ENCODE measurements at places on chromosomes 1 and 21. TPM values are rescaled to one million over a fixed set of nuclear protein-coding genes. Genes with fewer than 3 reads are reported as not detected.
A peak's percentile ranks its signal among the peaks of the same experiment; 100 is the strongest.

GRCh38 chr1:9249534-9250410 is 15.2 kb downstream of the H6PD start:
- DNase-seq: peak; percentile 42

DNA sequence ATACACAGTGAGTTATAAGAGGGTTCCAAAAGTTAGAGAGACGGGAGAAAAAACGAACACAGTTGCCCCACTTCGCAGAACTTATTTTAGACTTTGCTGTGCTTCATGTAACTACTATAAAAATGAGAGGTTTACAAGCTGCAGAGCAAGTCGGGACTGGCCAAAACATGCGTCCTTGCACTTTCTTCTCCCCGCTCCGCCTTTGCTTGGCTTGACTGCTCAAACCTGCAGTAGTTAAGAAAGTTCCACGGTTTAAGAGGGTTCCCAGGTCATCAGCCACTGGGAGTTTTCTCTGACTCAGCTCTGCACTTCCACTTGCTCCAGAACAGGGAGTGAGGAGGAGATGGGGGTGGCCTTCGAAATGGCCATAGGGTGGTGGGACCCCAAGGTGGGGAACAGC is 36.2 kb downstream of the CLIC6 start:
- DNase-seq: no peak

GRCh38 chr1:101756411-101756810 is 240.3 kb downstream of the OLFM3 start:
- no peak for DNase-seq

DNA sequence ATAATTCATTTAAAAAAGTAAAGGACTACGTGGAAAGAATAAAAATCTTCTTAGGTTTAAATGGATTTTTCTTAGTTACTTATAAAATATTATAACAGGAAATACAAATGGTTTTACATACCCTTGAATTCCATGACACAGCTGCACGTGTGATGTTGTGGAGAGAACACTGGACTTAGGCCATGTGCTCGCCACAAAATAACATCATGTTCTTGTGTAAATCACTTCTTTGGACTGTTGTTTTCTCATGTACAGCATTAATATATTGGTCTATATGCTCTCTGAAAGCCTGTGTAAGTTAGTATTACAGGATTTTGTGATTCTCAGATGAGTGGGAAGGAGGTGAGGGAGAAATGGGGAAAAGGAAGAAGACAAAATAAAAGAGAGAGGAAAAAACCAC is 228.2 kb downstream of the DNM3 start:
- no peak for DNase-seq

DNA sequence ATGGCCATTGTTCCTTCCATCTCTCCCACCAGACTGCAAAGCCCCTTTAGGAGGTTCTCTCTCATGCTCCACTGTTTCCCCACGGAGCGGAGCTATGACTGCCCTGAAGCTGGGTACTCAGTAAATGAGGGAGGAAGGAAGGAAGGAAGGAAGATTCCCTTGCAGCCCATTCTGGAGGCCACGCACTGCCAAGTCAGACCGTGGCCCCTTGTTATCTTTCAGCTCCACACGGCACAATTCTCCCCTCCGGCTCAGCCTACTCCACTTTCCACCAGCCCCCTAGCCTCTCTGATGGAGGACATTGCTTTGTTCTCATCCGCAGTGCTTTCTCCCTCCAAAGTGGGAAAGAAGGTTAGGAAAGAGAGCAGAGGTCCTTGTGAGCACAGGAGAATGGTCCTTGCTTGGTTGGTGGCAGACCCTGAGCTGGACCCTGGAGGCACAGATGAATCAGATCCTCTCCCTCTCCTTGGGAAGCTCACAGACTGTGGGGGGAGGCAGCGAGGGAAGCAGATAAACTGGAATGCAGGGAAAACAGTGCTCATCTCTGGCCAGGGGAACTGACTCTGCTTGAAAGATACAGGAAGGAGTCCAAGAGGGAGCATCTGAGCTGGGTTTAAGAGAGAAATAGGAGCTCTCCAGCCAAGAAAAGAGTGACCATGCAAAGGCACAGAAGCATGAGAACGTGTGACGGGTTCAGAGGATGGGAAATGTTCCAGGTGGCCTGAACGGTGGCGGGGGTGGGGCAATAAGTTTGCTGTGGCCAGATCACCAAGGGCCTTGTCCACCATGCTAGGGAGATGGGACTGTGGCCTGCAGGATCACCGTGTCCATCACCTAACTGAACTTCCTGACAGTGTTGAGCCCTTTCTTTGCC is 52.6 kb downstream of the GLIS1 start:
- DNase-seq: no peak

DNA sequence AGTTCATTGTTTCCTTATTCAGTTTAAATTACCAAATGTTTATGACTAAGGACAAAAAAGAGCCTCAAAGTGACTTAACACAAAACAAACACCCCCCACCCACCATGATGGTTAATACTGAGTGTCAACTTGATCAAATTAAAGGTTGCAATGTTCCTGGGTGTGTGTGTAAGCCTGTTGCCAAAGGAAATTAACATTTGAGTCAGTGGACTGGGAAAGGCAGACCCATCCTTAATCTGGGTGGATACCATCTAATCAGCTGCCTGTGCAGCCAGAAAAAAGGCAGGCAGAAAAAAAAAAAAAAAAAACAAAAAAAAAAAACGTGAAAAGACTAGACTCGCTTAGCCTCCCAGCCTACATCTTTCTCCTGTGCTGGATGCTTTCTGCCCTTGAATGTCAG is 543.4 kb downstream of the NEGR1 start:
- no peak for DNase-seq

GRCh38 chr21:45452696-45453307 is 47.8 kb downstream of the COL18A1 start:
- DNase-seq: no peak

- DNase-seq: no peak
Observed at GRCh38 chr1:20588634-20589225, at the start of gene CDA. Gene CDA, plus strand, starts transcription at chr1:20589097. Its CDS starts 33 bp downstream, at chr1:20589130.

DNA sequence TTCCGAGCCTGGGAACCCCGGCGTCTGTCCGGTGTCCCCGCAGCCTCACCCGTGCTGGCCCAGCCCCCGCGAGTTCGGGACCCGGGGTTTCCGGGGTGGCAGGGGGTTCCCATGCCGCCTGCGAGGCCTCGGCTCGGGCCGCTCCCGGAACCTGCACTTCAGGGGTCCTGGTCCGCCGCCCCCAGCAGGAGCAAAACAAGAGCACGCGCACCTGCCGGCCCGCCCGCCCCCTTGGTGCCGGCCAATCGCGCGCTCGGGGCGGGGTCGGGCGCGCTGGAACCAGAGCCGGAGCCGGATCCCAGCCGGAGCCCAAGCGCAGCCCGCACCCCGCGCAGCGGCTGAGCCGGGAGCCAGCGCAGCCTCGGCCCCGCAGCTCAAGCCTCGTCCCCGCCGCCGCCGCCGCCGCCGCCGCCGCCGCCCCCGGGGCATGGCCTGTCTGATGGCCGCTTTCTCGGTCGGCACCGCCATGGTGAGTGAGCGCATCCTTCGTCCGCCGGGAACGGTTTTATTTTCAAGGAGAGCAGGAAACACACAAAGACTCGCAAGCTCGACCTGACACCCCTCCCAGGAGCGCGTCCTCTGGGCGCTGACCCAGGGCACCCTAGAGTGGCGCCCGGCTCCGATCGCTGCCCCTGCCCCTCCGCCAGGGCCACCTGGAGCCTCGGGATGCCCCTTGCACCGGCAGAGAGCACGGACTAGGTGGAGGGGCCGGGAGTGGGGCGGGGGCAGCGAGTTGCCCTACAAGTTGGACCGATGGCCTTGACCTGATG is at the start of gene ABCG1:
Gene ABCG1, plus strand, starts transcription at position 305 of the 770 bp plus-strand sequence. Its CDS starts 123 bp downstream, at position 428.
- peak; percentile 60 for DNase-seq

DNA sequence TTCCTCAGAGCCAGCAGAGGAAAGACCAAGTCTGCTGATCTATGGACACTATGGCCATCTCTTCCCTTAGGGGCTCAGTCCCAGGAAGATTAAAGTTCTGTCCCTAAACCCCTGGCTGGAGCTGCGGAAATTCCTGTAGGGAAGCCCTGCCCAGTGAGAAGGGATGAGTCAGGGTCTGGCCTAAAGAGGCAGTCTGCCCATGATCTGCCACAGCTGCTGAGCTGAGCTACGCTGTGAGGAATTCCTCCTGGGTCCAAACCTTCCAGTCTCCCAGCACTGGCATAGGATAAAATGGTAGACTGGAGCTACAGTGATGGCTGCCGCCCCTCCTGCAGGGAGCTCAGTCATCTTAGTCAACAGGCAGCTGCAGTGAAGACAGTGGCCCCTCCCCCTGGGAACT is 213.7 kb downstream of the BRINP2 start:
- DNase-seq: no peak

PADI1 gene
- not detected for total RNA-seq

DNA sequence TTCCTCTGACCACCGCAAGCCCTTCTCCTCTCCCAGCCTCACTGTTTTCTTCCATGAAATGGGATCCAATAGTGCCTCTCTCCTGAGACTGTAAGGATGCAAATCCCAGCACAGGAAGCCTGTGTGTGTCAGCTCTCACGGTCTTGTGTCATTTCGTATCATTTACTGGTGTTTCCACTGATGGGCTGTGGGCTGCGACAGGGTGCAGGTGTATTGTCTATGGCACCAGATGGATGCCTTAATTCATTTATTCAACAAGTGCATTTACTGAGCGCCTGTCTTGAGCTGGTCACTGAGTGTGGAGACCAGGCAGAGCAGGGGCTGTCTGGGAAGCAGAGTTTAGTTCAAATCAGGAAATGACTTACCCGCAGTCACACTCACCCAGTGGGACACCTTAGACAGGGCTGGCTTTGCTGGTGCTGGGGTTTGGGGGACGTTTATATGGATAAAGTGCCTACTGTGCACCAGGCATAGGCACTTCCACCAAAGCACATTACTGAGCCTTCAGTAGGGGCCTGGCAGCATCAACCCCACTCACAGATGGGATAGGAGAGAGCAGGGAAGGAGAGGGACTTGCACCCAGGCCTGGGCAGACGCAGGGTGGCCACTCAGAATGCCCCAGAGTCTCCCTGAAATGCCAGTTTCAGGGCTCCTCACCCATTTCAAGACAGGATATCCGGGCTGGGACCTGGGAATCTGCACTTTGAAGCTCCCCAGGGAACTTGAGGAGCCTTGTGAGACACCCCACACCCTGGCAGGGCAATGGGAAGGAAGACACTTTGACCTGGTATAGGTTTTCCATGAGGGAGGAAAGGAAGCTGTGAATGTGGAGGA is 398.9 kb downstream of the MATN1 start:
- DNase-seq: no peak

- no peak for DNase-seq
Observed at GRCh38 chr1:2563205-2563604, 7.0 kb downstream of the TNFRSF14 start.

DNA sequence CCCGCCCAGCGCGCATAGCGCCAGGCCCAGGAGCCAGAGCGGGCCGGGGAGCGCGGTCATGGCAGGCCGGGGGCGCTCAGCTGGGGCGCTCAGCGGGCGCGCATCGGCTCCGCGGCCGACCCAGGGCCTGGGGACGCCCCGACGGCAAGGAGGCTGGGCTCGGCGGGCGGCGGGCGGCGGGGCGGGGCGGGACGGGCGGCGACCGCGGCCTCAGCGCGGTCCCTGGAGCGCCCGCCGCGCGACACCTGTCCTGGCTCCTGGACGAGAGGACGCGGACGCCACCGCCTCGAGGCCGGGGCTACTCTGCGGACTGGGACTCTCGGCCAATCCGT is 273 bp downstream of the BMP8B start:
- no peak for DNase-seq

- no peak for DNase-seq
Observed at GRCh38 chr1:228013935-228014930, 7.4 kb downstream of the WNT3A start.

TAS1R1 gene
- not detected for total RNA-seq

TMEM81 gene
- total RNA-seq: 5.2 TPM

- DNase-seq: no peak
Observed at GRCh38 chr1:240667351-240667750, 55.4 kb upstream of the GREM2 start.

- no peak for DNase-seq
Observed at GRCh38 chr1:45266151-45266801, 59.9 kb upstream of the ZSWIM5 start.

GRCh38 chr1:156705918-156706656 is 704 bp upstream of the CRABP2 start:
- DNase-seq: peak; percentile 81

- DNase-seq: no peak
Observed at GRCh38 chr21:26087223-26087918, 83.2 kb downstream of the APP start.

- no peak for DNase-seq
Observed at GRCh38 chr1:145710291-145711027, 3.3 kb upstream of the PDZK1 start.

DNA sequence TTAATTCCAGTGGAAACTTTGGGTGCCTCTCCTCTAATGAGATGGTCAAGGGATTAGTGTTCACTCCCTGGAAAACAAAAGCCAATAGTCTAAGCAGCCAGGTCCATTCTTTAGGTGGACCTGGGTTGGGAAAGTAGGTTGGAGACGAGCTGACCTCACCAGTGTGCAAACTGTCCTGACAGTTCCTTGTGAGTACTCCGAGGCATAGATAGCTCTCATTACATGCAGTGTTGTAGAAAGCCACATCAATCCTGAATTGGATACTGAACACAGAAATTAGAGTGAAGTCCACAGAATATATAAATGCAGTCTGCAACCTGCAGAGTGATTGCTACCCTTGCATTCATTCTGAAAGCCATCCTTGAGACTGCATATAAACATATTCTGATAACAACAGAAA is 675.1 kb upstream of the CXADR start:
- DNase-seq: no peak

KCND3 gene
- total RNA-seq: not detected

- no peak for DNase-seq
Observed at GRCh38 chr1:29648798-29649188, 412.5 kb downstream of the PTPRU start.

DNA sequence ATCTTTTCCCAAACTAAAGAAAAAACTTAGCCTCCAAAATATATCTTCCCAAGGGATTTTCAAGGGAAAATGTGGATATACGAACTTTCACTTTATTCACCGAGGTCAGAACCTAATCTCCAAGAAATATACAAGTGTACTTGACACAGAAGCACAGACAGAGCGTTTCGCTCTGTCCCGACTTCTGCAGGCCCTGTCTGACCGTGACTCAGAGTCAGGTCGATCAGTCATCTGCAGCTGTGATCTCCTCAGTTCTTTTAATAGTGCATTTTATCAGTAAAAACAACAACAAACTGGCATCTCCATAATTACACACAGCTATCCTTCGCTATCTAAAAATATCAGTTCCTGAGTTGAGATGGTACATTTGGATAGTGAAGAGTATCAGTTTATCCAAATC is 226.6 kb downstream of the TM2D1 start:
- no peak for DNase-seq

- DNase-seq: no peak
Observed at GRCh38 chr1:116372191-116372590, 853 bp upstream of the ATP1A1 start.

KCNAB2 gene
- 210 TPM for total RNA-seq

- no peak for DNase-seq
Observed at GRCh38 chr21:40671716-40672115, 175.2 kb downstream of the DSCAM start.

TRIM45 gene
- 0.34 TPM for total RNA-seq

C1orf74 gene
- 2.8 TPM for total RNA-seq
